ENCODE measurements at places on chromosomes 4 and X.

DNA sequence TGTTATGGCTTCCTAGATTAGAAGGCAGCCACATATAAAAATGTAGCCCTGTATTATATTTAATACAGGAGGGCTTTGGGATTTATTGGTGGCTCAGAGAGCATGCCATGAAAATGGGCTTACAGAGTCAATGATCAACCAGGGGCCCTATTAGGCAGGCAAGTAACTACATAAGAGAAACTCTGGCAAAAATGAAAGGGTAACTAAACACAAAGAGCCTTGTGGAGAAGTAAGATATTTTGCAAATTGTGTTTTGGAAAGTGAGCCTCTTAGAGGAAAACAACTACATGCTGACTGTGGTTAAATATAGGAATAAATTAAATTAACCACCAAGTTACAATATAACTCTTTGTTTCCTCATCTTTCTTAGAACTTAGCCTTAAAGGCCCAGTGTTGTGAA is 5.5 kb downstream of the SAT1 start:
- DNase-seq: no peak

- no peak for DNase-seq
Observed at GRCh38 chr4:8722556-8722955, 130.0 kb downstream of the CPZ start.

- no peak for DNase-seq
Observed at GRCh38 chrX:13215729-13216128, 104.1 kb downstream of the ATXN3L start.

DNA sequence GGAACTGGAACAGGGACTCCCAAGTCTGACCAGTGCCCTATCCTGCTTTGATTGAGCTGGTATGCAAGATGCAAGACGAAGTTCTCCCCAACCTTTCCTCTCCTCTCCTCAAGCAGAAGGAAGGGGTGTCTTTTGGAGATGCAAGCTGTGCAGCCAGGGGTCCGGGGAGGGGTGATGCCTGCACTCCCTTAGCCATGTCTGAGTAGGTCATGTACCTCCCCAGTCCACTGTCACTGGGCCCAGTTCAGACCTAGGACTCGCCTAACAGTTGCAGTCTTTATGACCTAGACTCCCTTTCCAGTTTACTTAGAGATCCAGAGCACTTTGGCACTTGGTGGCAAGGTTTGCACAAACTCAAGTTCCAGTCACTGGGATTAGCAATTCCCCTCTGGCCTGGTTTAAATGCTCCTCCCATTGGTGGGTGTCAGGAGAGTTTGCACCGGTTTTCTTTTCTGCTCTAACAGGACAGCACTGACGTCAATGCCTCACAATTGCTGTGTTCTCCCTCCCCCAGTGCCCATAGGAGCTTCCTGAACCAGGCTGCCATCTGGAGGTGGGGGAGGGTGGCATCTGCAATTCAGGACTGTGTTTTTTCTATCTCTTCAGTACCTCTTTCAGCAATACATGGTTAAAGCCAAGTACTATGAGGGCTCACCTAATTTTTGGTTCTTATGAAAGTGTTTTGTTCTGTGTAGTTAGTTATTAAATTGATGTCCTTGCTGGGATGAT is 782.2 kb downstream of the ARAP2 start:
- no peak for DNase-seq

- no peak for DNase-seq
Observed at GRCh38 chr4:118743867-118744266, 58.7 kb downstream of the METTL14 start.

- DNase-seq: no peak
Observed at GRCh38 chrX:118212817-118213183, 96.2 kb upstream of the KLHL13 start.

GRCh38 chrX:51608766-51609165 is 9.9 kb downstream of the CENPVL3 start:
- no peak for DNase-seq

- no peak for DNase-seq
Observed at GRCh38 chr4:102715057-102715456, 45.7 kb downstream of the MANBA start.

GRCh38 chr4:166422475-166422874 is 549.4 kb downstream of the TLL1 start:
- DNase-seq: no peak

- no peak for DNase-seq
Observed at GRCh38 chr4:19117022-19117421, 1095.5 kb upstream of the LCORL start.

DNA sequence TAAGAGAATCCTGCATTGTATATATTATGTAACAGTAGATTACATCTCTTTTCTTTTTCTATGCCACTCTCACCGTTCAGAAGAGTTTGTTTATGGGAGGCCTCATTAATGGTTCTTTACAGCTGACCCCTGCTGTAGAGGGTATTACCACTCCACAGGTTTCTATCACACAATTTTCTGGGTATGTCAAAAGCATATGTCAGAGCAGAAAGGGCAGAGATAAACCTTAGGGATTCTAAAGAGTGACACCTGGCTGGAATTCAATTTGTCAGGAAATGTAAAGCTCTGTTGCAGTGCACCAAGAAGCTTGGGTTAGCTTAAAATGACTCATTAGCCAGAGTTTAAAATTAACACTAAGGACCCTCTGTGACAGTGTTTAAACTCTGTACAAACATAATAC is 658.7 kb downstream of the PCDH18 start:
- no peak for DNase-seq

DNA sequence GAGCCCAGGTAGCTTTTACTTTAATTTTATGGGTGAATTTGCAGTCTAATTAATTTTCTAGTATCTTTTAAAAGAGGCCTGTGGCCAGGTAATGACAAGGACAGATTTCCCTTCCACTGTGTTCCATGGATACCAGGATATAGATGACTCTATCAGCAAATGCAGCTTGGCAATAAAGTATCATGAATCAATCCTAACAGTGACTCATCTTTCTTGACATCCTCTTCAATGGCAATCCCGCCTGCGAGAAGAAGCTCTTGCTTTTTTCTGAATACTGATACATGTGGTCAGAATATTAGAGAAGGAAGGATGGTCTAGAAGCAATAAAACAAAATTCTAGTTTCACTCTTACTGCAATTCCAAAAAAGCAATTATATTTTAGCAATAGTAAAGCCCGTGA is 267.8 kb downstream of the DTHD1 start:
- no peak for DNase-seq

DNA sequence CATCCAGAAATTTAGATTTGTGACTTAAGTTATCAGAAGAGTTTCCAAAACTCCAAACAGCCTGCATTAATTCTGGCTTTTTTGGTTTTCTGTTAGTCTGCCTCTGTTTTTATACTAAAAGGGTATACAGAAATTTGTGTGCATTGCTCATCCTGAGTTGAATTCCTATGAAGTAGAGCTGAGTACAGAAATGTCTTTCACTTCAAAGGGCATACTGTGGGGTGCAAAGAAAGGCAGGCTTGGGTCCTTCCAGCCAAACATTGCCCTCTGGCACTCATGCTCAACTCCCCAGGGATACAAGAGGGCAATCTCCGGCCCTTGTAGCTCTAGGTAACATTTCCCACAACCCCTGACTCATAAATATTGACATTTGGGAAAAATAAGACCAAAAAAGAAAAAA is 27.6 kb upstream of the TMEM184C start:
- no peak for DNase-seq

All from stimulated activated CD8-positive, alpha-beta memory T cell treated with anti-CD3 and anti-CD28 coated beads, Interleukin-15, amount 100 ng/mL, for 48 hours (primary cell).